Stimulated activated CD4-positive, alpha-beta T cell treated with anti-CD3 and anti-CD28 coated beads, Interleukin-4, amount 100 ng/mL, for 1 hour (primary cell): ENCODE measurements at places on chromosomes 1 and 21.
A peak's percentile ranks its signal among the peaks of the same experiment; 100 is the strongest.

- peak; percentile 35 for DNase-seq
Measured at GRCh38 chr21:34693192-34693810, 24.5 kb downstream of the CLIC6 start.

DNA sequence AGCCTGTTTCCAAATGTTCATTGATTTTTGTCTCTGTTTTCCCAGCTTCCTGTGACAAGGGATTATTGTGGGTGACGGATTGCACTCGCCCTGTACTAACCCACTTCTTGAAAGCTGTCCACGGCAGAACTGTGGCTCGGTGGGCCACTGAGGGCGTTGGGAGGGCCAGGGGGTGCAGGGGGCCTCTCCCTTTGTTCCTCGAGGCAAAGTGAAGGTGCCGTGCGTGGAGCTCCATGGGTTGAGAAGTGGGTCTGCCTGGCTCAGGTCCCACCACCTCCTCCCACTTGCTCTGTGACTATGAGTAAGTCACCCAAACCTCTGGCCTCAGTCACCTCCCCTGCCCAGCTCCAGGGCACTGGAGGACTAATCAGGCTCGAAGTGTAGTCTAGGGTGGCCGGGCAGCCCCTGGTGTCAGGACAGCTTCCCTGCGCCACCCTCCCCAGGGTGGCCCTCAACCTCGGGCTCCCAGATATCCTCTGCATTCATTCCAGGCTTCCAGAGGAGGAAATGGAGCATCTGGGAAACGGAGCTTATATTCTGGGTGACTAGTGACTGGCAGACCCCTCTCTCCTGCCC lies 148.6 kb downstream of the NPHP4 start:
- DNase-seq: no peak

DNA sequence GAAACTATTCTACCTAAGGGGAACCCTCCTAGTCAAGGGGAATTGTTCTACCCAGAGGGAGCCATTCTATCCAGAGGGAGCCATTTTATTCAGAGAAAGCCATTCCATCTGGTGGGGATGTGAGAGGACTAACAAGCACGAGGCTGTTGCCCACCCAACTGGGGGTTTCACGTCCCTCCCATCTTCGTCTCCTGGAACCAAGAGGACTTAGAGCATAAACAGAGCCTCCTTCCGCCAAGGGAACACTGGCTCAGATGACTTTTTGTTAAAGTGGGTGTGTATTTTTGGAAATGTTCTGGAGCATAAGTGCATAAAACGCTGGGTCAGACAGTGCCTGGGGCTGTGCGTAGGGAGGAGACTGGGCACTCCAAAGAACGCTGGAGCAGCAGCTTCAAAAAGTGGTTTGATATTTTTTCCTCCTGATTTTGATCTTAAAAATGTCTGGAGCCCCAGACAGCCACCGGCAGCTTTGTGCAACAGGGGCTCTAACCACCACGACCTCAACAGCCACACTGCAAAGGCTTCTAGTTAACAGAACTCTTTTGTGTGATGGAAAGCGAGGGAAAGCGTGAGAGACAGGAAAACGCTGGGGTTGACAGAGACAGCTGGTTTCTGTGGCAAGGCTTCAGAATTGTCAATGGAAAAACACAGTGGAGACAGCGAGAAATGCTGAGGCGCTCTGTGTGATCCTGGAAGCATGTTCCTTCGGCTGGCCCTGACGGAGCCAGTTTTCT lies 363.6 kb upstream of the CAMK1G start:
- no peak for DNase-seq

DNA sequence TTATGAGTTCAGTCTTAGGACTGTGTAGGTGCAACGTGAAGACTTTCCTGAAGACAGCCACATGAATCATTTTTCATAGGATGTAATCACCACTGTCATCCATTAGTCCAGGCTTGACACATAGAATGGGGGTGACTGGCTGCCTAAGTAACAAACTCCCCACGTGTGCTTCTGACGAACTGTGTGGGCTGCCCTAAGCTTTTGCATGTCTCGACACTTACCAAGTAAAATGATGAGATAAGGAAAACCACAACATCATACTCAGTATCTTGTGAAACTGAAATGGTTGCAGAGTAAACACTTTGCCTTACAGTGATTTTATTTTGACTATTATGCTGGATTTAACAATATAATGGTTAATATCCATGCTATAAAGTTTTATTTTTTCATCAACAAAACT lies 19.5 kb downstream of the ERG start:
- DNase-seq: no peak

GRCh38 chr1:228987286-228987685 lies 252.0 kb downstream of the RHOU start:
- DNase-seq: no peak

GRCh38 chr1:17768651-17769241 lies 13.6 kb downstream of the ACTL8 start:
- no peak for DNase-seq

DNA sequence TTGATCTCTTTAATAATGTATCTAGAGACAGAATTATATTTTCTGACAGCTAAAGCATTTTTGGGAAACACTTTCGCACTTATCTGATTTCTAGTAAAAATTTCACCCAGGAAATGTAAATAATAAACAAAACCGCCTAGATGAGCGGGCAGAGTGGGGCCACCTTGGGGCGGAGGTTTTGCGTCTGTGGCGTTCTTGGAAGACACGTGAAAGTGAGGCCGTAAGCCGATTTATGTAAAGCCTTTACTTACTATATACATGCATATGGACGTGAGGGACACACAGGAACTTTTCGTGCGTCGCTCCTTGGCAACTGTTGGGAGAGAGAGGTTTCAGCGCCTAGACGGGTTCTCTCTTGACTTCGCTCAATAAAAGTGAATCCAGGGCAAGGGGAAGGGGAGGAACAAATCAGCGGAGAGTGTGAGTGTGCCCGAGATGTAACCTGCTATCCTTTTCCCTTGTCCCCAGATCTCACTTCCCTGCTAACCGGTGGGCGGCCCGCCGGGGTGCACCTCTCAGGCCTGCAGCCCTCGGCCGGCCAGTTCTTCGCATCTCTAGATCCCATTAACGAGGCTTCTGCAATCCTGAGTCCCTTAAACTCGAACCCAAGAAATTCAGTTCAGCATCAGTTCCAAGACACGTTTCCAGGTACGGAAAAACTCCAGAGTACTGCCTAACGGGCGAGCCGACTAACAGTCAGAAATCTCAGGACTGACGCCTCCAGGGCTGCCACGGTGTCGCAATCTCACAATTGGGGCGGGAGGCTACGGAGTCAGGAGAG lies 1.7 kb downstream of the HLX start:
- DNase-seq: no peak

GRCh38 chr1:104765085-104765484 lies 1015.4 kb downstream of the AMY1C start:
- DNase-seq: no peak

GRCh38 chr1:6770751-6771440 lies 14.4 kb upstream of the CAMTA1 start:
- no peak for DNase-seq

DNA sequence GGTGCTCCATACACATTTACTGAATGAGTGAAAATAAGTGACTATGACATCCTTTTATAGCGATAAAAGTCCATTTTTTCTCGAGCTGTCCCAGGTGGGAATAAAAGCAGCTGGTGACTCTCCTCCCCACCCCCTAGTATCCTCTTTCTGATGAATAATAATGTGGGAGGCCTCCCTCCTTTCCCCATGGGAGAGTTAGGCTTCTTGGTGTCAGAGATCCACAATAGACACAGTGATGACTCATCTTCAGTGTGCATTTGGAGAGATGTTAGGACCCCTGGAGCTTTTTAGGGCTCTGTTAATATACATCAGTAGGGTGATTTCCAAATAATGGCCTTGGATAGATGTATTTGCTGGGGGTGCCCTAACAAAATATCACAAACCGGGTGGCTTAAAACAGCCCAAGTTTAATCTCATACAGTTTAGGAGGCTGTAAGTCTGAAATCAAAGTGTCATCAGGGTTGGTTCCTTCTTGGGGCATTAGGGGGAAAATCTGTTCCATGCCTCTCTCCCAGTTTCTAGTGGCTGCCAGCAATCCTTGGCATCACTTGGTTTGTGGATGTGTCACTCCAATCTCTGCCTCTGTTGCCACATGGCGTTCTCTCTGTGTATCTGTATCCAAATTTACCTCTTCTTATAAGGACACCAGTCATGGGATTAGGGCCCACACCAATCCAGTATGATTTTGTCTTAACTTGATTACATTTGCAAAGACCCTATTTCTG lies 4.4 kb upstream of the PHC2 start:
- no peak for DNase-seq

GRCh38 chr1:40258445-40258769 lies 371 bp downstream of the ZMPSTE24 start:
- DNase-seq: no peak

DNA sequence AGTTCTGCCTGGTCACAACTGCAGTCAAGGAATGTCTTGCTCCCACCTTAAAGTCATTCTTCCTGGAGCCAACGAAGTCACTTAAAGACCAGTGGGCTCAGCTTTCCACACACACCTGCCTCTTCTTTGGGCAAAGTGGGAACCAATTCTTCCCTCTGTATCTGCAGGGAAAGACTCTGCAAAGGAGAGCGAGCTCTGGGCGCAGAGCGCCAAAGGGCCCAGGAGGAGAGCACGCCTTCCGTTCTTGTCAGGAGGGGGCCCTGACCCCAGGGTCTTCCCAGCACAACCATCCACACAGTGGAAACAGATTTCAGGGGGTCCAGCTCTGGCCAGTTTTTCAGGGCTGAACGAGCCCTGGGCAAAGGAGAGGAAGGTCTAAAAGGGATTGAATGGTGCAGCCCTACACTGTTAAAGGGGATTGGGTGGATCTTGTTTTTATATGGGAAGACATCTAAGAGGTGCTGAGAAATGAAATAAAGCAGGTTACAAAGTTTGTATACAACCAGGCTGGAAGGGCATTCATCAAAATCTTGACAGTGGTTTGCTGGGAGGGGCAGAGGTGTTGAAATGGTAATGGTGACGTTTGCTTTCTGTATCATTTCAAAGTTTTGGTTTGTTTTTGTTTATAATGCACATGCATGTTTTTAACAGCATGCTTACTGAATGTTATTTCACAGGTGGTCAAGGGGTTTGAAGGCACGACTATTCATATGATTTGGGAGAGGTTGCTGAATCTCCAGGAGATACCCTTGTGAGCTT lies 6.8 kb upstream of the OLIG2 start:
- no peak for DNase-seq

DNA sequence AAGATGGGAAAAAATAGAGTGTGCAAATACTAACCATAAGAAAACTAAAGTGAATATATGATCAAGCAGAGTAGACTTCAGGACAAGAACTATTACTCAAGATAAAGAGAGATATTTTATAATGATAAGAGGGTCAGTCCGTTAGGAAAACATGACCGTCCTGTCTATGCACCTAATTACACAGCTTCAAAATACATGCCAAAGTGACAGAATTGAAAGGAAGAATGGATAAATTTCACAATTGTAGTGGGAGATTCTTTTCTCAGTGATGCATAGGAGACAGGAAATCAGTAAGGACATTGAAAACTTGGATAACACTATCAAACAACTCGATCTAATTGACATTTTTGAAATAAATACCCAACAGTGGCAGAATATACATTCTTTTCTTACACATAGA lies 489.0 kb downstream of the CAMTA1 start:
- DNase-seq: no peak

DNA sequence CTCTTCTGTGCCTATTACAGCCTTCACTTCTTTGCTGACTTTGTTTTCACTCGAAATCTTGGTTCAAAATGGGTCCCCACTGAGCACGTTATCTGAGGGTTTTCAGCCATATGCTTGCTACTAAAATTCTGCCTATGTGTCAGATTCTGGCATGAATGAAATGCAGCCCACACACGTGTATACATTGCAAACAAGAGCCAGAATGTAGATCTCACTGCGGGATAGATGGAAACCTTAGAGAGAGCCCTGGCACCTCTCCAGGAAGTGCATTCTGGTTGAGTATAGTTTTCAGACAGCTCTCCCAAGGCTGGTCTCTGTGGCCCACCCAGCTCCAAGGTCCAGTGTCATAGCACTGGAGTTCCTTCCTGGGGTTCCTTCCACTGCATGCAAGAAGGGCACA lies 234.7 kb upstream of the GJB5 start:
- no peak for DNase-seq

DNA sequence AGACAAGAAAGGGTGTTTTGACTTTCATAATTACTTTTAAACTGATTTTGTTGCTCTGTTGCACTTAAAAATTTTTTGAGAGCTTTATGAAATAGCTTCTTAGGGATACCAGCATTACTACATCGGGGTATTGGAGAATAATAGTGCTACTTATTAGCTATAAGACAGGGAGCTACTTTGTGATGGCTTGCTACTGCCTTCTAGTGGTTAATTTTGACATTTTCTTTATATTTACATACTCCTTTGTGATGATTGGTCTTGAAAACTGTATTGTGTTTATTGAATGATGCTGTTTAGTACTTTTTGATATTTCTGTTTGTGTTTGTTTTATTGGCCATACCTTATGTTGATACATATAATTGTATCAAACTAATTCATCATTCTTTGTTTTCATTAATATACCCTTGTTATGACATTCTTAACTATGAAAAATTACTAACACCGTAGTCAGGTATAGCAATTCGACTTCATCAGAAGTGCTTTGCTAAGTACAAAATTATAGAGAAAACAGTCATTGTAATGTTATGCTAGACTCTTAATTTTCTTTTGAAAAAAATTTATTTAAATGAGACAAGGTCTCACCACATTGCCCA lies 85.5 kb downstream of the CLIC4 start:
- no peak for DNase-seq

DNA sequence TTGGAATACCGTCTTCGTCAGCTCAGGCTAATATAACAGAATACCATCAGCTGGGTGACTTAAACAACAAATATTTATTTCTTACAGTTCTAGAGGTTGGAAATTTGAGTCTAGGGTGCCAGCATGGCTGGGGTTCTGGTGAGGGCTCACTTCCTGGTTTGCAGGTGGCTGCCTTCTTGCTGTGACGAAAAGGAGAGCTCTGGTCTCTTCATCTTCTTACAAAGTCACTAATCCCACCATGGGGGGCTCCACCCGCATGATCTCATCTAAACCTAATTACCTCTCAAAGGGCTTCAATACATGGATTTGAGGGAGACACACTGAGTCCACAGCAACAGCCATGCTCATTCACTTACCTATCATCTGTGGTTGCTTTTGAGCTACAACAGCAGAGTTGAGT lies 78.3 kb downstream of the PSMG1 start:
- DNase-seq: no peak

DNA sequence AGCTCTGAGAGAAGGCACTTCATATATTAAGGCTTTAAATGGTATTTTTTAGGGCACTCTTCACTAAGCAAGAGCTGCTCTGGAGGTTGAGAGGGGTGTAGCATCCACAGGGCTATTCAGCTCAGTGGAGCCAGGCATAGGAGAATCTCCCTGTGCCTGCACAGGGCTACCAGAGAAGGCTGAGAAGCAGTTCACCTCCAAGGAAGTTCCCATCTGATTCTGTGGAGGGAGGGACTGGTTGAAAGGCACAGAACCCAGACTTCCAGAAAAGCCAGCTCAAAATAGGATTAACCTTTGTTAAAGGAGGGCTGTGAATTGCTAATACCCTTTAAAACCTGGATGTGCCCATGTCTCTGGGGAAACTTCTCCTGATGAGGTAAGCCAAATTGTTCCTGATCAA lies 304.5 kb downstream of the TTLL7 start:
- no peak for DNase-seq

GRCh38 chr1:87495147-87495546 lies 166.5 kb downstream of the LMO4 start:
- DNase-seq: no peak
